ENCODE measurements at places on chromosomes 3 and 15.

GRCh38 chr15:58475573-58476524, 44.1 kb downstream of the LIPC start:
- DNase-seq, result no peak

GRCh38 chr3:154668187-154668586, 238.2 kb upstream of the GPR149 start:
- DNase-seq, result no peak

DNA sequence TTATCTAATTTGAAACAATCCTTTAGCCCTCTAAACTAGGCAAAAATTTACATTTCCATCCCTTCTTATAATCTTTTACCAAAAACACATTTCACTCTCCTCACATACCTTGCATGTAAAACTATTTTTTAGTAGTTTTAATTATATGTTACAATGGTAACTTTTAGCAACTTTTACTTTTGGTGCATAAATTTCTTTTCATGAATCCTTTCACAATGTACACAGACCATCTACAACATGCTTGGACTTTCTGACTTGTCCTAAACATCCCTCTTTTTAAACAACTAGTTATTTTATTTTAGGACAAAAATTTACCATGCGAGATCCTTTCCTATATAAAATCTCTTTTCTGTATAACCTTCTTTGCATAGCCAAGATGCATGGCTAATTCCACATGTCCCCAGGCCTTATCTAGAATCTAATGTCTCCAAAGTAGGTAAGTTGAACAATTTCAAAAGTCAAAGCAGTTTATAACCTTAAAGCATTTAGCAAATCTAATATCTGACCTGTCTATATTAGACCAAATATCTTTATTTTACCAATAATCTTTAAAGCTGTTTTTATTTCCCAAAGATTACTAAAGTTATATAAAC, 14.4 kb upstream of the ALDH1L1 start:
- DNase-seq, result no peak

DNA sequence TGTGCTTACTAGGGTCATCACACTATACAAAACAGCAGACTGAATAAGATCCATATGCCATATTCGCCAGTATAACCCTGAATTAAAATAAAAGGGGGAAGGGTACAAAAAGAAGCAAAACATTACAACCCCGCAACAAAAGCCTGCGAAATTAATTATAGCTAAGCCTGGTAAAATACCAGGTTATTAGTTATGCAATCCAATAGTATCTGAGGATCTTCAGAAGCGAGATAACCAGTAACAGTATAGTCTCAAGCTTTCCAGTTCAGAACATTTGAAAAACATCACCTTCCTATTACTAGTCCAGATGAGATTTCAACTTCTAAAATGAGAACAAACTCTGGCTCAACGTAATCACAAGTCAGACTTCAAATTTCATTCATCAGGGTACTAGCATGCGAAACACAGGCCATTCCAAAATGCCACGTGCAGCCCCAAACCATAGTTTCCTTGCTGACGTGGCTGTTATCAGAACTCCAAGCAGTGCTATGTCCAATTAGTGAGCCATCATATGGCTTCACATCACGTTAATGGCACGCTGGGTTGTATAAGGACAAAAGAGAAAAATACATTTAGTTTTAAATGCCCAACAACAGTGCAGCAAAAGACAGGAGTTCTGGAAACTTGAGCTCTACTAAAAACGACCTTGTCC, 1.1 kb downstream of the SSR3 start:
- DNase-seq, result no peak

DNA sequence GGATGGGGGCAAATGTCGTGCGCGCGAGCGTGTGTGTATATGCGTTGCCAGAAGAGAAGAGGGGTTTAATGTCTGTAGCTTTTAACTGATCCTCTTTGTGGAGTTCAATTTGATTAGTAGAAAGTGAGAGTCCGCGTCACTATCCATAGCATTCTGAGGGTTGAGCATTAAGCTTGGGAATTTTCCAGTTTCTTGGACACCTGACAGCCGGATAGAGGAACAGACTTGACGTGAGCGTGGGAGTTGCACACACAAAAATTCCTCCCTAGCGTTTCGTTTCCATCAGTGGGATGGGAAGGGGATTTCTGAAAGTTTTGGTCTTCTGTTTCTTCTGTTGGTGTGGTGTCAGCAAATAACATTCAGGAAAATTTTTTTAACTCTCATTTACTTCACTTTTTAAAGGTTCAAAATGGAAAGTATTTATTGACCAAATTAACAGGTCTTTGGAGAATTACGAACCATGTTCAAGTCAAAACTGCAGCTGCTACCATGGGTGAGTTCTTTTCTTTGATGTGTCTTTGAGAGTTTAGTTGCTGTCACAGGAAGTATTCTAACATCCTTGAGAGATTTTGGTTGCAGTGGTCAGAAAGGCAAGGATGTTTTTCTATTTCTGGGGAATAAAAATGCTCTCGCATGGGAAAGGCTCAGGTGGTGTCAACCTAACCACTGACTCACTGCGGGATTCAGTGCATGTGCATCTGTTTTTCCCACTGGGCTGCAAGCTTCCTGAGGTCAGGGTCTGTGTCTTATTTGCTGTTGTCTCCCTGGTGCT, 841 bp downstream of the POGLUT1 start:
- no peak for DNase-seq

Data from activated naive CD4-positive, alpha-beta T cell (primary cell).